ENCODE measurements at places on chromosomes 3 and 15.

DNA sequence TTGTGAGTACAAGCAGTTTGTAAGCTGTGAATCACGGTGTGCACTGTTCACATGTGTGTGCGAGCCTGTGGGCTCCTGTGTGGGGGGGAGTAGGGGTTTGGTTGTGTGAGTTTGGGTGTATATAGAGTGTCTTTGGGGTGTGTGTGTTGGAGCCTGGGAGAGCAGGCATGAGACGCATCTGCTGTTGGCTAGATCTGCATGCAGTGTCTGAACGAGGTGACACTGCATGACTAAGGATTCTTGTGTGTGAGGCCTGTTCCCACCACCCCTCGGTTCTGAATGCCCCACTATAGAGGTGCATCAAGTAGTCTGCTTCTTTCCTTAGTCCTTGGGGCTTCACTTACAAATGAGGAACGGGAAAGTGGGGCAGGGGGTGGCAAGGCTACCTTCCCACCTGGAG lies 68.4 kb downstream of the MAGEF1 start:
- DNase-seq = no peak

DNA sequence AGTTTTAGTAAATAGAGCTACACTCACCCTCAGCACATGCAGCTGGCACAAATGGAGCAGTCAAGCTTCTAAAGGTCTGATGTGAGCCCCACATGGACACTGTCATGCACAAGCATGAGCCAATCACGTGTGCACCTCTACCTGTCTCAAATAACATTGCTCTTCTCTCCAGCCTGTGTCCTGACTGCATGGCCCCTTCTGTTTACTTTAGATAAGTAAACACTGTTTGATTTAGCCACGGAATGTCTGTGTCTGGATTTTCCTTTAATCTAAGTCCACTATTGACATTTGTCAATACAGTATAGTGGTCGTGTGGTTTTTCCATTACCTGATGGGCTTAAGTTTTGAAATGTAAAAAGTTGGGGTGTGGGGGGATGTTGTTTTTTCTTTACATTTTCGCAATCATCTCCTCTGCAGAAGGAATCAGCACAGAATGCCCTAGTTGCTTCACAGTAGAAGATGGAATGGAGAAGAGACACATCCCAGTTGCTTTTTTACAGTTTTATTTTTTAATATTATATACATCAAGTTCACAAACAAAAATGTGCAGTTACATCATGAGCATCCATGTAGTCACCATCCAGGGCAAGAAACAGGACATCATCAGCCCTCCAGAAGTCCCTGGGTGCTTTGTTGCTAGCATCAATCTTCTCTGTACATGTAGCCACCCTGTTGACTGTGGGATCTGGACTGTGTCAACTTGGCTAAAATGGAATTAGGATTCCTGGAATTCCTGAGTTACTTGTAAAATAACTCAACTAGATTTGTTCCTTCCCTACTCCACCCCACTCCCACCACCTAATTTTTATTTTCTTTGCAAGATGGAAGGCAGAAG lies 146.1 kb downstream of the UACA start:
- DNase-seq = no peak

GRCh38 chr3:47685037-47685436 lies 96.7 kb downstream of the SMARCC1 start:
- DNase-seq = no peak

DNA sequence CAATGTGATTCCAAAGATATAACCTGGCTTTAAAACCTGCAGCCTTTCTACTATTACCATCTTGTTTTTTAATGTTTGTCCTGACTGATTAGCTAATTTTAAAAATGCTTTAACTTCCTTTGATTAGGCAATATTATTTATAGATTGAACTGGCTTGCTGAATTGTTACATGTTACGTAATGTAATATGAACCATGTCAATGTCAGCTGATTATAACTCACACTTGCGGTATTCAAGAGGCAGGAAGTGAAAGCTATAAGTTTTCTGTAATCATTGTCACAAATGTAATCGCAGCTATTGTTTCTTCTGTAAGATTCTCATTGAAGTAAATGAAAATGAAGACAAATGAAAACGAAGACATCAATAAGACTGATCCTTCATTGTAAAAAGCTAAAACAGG lies 146.8 kb downstream of the ROBO2 start:
- no peak for DNase-seq

DNA sequence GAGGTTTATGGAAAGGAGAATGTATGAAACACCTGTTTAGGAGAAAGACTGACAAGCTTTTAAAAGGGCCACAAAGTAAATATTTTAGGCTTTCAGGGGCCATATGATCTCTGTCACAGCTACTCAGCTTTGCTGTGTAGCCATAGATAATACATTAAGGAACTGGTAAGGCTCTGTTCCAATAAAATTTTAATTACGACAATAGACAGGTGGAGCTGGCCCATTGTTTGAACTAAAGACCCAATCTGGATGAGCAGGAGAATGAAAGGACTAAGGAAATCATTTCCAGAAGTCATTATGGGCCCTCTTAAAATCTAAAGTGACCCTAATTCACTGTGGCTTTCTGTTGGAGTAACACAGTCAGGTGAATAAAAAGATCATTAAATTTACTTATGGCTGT lies 48.5 kb upstream of the SLC12A8 start:
- DNase-seq = no peak

DNA sequence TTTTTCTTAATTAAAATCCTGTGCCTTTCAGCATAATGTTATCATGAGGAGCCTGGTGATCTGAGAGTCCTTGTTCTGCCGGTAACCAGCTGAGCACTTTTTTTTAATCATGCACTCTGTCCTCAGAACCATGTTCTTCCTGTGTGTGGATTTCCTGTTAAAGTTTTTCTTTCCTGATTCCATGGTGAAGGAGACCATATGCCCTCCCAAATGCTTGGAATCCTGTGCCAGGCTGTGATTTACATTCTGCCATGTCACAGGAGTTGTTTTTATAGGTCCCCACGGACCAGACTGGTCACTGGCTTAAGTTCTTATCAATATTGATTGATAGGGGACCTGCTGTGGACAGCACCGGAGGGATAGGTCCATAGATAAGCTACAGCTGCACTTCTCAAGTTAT lies 257.8 kb downstream of the SLCO3A1 start:
- DNase-seq = no peak

DNA sequence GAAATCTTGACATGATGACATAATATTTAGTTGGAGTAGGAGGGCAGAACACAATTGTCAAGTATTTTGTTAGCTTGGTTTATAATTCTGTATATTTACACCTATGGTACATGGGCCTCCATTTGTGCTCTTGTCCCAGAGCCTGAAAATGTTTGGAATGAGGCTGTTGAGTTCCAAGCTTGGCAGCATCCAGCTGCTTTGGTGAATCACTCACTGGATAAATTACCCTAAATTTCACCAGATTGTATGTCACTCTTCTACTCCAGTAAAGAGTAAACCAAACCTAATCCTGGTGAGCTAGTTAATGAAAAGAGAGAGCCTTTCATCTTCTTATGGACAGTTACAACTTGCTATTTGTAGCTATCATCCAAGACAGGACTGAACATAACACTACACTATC lies 928.7 kb downstream of the DIPK2A start:
- no peak for DNase-seq

DNA sequence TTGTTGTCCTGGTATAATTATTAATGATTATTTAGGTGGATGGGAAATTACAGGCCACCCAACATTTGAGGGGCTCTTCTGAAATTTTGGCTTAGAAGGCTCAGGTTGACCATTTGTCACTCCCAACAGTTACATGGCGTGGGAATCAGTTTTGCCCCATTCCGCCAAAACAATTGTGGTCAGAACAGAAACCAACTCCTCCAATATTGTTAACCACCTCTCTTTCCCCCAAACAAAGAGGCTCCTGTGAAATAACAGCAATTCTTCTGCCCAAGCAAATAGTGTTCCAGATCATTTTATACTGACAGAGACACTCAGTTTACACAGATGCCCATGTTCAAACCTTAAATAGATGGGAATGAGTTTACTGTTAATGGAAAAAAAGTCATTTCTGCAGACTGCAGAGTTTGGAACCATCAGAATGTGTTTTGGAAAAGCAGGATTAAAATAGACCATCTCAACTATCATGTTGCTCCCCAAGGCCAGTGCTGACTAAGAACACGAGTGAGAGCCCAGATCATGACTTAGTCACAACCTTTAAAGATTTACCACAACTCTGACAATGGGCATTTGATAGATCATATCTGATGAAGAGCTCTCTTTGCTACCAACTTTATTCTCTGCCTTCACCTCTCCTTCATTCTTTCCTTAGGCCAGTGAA lies 102.1 kb downstream of the DUT start:
- no peak for DNase-seq

DNA sequence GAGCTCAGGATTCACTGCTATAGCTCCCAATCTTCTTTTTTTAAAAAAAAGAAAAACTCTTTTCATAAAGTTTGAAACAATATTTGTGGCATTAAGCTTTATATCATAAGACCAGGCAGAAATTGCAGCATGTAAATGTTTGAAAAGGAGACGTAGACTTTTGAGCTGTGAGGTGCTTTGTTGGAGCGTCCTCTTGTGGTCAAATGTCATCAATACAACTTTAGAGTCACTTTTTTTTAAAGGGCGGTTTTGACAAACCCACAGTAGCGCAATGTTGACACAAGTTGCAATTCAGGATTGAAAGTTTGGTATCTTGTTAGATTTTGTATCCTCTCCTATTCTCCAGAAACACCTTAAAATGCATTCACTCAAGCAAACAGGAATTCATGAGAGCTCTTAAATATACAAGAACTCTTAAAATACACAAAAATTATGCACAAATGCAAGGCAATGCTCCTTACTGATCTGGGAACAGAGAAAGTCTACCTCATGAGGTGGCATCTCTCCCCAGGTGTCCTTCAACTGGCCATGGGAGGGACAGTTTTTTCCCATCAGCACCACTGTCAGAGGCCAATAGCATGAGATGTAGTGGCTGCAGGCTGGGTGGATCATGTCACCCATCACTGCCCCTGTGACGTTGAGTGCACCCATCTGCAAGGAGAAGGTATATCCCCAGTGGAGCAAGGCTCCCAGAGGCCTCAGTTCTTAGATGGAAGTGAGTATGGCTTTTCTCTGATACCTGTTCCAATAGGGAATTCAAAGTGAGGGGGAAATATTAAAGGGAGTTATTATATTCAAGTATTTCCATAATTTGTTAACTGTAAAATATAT lies 70.7 kb downstream of the ANXA2 start:
- no peak for DNase-seq

- DNase-seq = no peak
Observed at GRCh38 chr15:32838820-32839219, 121.0 kb downstream of the GREM1 start.

DNA sequence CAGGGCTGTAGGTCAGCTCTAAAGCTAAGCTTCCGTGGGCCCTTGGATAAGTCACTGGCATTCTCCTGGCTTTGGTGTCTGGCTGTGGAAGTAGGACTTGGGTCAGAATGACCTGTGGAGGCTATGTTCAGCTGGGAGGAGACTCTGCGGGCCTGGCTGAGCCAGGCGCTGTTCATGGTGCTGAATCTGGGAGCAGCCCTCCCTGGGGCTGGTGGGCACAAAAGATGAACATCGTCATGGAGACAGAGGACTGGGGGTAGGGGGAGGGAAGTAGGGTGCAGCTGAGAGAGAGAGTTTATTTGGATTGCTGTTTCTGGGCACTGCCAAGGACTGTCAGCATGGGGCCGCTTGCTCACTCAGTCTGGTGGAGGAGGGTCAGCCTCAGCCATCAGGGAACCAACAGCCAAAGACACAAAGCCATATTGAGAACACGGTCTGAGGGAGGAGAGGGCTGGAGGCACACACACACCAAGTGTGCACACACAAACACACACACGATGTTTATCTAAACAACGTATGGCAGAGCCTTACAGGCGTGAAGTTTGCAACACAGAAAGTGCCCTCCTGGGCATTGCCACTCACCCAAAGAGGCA lies 120.7 kb upstream of the LINGO1 start:
- DNase-seq = no peak

GRCh38 chr3:16058521-16058920 lies 116.0 kb upstream of the GALNT15 start:
- DNase-seq = no peak

GRCh38 chr3:49937090-49937489 lies 2.9 kb upstream of the RBM6 start:
- no peak for DNase-seq

DNA sequence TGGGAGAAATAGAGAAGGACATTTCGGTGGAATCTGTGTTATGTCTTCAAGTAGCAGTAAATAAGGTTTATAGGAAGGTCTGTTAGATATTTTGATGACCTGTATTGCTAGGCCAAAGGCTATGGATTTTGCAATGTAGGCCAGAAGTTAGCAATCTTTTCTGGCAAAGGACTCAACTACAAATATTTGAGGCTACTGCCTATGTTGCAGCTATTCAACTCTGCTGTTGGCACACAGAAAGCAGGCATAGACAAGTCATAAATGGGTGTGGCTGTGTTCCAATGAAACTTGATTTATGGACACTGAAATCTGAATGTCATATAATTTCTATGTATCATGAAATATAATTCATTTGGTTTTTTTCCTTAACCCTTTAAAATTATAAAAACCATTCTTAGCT lies 438.7 kb upstream of the C2CD4B start:
- DNase-seq = no peak

GRCh38 chr3:38970851-38971638 lies 80.7 kb downstream of the SCN11A start:
- DNase-seq = no peak

- DNase-seq = no peak
Observed at GRCh38 chr15:75335313-75335704, 554 bp upstream of the COMMD4 start.

DNA sequence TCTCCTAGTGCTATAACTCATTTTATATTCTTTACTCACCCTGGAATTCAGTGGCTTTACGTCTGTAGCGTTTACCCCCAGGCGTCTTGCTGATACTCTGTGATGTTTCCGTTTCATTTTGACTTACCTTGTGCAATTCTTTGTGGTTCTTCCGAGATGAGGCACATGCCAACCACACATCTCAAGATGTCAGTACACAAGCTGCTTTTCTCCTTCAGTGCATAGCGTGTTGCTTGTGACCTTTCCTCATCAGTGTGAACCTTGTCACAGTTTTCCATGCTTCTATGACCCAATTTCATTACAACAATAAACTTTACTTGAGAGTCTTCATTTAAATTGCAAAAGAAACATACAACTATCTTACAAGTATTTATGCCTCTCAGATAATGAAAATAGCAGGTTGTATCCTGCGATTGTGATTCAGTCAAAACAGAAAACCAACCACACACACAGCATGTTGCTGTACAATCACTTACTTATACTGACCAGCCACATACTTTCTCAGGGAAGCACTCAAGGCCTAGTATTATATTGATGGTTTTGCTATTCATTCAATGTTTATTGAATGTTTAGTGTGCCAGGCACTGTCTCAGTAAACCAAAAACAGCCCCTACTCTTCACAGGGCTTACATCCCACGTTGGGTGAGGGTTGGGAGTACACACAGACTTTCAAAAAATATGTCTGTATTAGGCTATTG lies 4.6 kb upstream of the TBL1XR1 start:
- DNase-seq = peak; percentile 7

- no peak for DNase-seq
Observed at GRCh38 chr15:66767240-66767659, 65.2 kb downstream of the SMAD6 start.
